Hematopoietic multipotent progenitor cell treated with erythropoietin and hydrocortisone succinate and interleukin-3 and kit ligand, for 8 days (in vitro differentiated cells): ENCODE measurements at places on chromosomes 3 and 15.

GRCh38 chr15:76234337-76234889 is 76.9 kb downstream of the ETFA start:
- no peak for DNase-seq

DNA sequence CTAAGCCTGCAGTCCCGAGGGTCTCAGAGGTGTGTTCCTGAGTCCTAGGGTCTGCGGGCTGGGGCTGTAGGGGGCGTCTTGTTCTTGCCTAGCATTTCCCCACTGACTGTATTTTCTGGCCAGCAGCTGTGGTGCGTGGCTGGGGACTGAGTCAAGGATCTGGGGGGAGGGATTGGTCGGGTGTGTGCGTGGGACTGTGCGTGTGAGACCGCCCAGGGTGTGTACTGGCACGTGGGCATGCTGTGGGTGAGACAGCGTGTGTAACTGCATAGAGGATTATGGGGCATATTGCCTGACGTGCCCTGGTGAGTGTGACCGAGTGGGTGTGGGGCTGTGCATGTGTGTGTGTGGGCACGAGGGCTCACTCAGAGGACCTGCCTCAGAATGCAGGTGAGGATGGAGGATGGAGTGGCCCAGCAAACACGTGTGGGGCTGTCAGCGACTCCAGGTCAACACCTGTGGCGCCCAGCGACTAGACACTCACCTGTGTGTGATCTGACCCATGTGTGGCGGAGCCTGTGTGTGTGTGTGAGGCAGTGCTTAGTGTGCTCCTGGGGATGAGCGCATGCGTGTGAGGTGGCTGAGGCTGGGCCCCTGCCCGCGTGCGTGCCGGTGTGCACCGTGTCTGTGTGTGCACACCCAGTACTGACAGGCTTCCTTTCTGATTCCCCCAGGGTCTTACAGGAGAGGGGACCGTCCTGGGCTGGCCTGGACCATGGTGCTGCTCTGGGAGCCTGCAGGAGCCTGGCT is 20.9 kb downstream of the FBLN2 start:
- DNase-seq = no peak

- no peak for DNase-seq
These were observed 10.7 kb downstream of the STT3B start for GRCh38 chr3:31543375-31543774.

GRCh38 chr3:2092758-2093157 is 5.9 kb upstream of the CNTN4 start:
- DNase-seq = no peak

GRCh38 chr3:65109966-65110500 is 422.2 kb upstream of the ADAMTS9 start:
- DNase-seq = no peak
